ENCODE measurements at places on chromosomes 7 and 10.

- DNase-seq, result no peak
These were observed 249.7 kb downstream of the TNS3 start for GRCh38 chr7:47332213-47332612.

DNA sequence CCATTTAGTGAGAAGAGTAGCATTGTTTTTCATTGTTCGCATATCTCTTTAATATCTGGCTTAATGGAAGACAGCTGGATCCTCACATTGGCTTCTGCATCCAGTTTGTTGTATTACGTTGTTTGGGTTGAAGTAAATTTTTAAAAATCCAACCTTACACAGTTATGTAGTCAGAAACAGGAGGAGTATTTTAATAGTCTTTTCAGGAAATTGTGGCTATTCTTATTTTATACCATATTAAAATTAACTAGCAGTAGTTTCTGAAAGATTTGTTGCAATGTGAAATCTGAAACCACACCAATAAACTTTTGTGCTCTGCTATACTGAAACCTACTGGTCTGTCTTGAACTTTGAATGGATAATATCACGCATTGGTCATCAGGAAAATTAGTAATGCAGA is 27.9 kb downstream of the MYPN start:
- DNase-seq, result no peak

DNA sequence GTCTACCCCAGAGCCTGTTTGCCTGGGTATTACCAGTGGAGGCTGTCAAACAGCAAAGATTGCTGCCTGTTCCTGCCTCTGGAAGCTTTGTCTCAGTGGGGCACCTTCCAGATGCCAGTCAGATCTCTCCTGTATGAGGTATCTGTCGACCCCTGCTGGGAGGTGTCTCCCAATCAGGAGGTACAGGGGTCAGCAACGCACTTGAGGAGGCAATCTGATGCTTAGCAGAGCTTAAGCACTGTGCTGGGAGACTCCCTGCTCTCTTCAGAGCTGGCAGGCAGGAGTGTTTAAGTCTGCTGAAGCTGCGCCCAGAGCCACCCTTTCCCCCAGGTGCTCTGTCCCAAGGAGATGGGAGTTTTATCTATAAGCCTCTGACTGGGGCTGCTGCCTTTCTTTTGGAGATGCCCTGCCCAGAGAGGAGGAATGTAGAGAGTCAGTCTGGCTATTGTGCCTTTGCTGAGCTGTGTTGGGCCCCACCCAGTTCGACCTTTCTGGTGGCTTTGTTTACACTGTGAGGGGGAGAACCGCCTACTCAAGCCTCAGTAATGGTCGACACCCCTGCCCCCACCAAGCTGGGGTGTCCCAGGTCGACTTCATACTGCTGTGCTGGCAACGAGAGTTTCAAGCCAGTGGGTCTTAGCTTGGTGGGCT is 62.2 kb downstream of the PPP1R9A start:
- DNase-seq, result no peak

- DNase-seq, result no peak
These were observed 74.7 kb upstream of the PRR15 start for GRCh38 chr7:29488977-29489376.

GRCh38 chr10:90199513-90199912 is 498.1 kb downstream of the KIF20B start:
- no peak for DNase-seq

- no peak for DNase-seq
These were observed 1.5 kb downstream of the UNC5B start for GRCh38 chr10:71213761-71214440.

DNA sequence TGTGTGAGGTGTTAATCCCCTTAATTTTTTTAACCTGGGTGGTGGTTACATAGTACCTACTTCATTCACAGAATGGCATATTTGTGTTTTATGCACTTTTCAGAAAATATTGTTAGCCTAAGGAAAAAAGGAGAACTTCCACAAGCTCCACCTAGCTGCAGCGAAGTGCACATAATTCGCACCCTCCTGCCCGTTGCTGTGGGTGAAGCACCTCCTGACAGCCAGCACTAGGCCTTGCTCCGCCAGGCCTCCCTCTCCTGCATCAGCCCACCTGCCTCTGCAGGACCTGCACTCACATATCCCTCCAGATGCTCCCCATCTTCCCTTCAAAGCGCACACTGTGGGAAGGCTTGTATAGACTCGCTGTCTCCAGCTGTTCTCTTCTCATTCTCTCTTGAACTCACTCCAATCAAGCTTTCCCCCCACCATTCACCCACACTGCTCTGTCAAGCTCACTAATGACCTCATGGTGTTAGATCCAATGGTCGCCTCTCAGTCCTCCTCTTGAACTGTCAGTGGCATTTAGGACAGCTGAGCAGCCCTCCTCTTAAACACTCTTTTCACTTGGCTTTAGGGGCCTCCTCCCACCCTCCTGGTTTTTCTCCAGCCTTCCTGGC is 20.7 kb upstream of the GRID1 start:
- DNase-seq, result no peak

- no peak for DNase-seq
These were observed 7.0 kb downstream of the TAX1BP1 start for GRCh38 chr7:27746978-27747377.

DNA sequence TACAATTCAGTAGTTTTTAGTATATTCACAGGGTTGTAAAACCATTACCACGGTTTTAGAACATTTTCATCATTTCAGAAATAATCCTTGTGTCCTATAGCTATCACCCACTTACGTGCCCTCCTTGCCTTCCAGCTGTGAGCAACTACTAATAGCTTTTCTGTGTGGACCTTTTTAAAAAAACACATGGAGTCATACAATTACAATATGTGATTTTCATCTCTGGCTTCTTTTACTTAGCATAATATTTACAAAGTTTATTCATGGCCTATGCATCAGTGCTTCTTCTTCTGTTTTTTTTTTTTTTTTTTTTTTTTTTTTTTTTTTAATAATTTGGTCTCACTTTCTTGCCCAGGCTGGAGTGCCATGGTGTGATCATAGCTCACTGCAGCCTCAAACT is 76.1 kb downstream of the CDK14 start:
- no peak for DNase-seq

- no peak for DNase-seq
These were observed 2.0 kb downstream of the NOBOX start for GRCh38 chr7:144401490-144401889.

DNA sequence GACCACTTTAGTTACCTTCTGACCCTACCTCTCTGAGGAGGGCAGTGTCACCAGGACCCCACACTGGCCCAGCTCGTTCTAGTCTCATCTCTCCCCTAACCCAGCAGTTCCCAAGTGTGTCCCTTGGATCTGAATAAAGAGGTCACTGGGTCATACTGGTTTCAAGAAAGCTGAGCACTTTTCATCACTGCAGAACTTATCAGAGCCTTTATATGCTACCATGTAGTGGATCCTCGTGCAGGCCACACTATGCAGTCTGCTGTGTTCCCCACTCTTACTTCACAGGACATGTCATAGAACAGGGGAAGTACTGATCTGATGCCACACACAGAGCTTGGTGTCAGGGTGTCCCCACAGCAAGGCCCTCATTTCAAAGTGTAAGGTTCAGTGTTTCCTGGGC is 113.8 kb downstream of the GFRA1 start:
- DNase-seq, result no peak

- DNase-seq, result no peak
These were observed 1.6 kb downstream of the AIFM2 start for GRCh38 chr10:70130878-70131559.

- no peak for DNase-seq
These were observed 23.2 kb downstream of the WIPI2 start for GRCh38 chr7:5213286-5213645.

DNA sequence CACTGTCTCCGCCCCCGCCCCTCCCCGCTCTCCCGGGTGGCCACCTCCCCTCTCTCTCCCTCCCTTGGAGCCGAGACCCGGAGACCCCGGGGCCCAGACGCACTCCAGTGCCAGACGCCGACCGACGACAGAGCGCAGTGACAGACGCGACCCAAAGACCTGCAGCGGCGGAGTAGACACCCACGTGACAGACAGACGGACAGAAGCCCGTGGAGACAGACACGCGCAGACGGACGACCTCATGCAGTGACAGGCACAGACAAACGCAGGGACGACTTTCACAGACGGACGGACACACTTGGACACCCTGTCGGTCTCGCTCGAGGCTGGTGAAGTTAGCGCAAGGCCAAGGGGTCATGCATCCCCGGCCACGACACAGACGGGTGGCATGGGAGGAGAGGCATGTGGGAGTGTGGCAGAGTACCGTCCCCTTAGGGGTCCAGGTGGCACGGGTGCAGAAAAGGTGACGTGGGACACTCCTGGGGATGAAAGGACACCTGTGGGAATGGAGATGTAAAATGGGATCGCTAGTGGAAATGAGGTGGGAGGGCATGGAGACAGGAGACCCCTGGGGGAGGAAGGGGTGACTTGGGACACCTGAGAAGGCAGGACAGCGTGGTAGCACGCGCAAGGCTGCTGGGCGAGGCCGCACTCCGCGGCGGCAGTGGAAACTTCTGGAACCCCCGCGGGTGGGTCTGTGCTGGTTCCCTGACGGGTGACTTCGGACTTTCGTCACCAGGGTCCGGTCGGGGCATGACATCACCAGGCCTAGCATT is 456 bp upstream of the ACHE start:
- DNase-seq, result no peak

DNA sequence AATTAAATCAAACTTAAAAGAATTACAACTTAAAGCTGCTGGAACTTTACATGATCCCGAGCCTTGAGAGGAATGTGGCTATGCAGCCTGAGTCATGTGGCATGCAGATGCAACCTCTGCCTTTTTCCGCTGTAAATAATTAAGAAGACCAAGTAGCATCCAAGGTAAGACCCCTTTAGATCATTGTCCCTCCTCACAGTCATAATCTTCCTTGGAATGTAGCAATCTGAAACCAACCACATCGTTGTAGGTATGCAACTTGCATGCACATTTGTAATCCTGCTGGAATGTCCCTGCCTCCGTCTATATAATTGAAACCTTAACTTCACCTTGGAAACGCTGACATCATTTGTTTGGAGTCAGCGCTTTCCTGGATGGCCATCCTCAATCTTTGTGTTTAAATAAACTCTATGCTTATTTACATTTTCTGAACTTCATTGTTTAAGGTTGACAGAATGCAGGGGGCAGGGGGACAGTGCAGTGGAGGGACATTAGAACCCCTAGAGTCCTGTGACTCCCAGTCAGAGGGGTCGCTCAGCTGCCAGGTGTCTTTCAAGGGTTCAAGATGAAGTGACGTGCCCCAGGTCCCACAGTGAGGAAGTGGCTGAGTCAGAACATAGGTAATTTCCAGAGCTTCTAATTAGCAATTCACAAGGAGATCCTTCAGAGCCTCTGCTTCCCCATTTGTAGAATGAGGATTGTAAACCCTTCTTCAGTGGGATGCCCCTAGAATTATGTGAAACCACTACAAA is 110.7 kb downstream of the RALA start:
- peak; percentile 27 for DNase-seq

- no peak for DNase-seq
These were observed 124.6 kb downstream of the LRRTM3 start for GRCh38 chr10:67050415-67050814.

DNA sequence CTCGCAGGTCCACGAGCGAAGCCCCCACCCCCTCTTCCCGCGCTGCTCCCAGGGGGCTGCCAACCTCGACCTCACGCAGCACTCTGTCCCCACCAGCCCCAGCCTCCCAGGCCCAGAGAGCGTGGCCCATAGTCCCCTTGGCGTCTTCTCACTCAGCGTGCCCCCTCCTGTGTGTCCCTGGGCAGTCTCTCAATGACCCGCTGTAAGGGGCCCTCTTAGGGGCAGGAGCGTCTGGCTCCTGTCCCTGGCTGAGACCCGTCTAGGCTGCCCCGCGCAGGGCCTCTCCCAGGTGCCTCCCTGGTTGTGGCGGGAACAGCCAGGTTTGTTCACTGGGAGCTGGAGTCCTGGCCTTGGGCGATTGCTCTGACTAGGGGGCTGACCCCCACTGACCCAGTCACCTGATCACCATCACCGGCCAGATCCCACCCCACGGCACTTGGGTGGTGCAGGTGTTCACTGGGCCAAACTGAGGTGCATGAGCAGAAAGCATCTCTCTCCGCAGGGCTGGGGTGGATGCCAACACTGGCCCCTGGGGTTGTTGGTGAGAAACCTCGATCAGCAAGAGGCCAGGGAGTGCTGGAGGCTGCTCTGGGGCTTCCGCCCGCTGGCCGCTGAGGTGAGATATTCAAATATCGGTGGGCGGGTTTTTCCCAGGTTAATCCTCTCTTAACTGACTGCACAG is 12.6 kb upstream of the WDFY4 start:
- DNase-seq, result no peak

- DNase-seq, result peak; percentile 84
These were observed 176.1 kb upstream of the KLF6 start for GRCh38 chr10:3961082-3961481.

GRCh38 chr10:113538151-113538550 is 14.7 kb upstream of the HABP2 start:
- no peak for DNase-seq

GRCh38 chr10:77286531-77287508 is 350.8 kb downstream of the KCNMA1 start:
- no peak for DNase-seq

DNA sequence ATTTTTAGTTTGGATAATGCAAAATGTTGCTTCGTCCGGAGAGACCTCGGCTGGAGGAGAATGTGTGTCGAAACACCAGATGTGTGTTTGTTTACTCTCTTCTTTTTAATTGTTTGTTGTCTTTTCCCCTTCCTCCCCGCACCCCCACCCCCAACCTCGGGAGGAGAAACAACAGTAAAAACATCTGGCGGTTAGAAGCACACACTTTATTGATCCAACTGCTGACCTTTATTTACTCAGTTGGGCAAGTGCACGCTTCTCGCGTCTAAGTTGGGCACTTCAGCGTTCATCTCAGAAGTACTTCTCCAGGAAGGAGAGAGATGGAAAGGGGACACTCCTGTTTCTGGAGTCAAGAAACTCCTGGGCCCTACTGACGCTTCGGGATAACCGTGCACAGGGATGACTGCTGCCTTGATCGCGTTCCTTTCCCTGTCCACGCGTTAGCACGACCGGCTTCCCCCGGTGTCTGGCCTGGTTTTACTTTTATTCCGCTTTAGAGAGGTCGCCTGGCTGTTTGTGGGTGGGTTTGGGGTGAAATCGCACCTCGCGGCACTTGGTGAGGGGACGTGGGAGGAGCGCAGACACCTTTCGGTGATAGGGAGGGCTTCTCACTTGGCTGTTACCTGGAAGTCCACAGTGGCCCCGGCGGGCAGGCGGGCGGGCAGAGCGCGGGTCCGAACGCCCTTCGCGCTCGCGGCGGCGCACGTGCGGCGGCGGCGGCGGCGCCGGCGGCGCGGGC is 168.3 kb upstream of the PPP1R3A start:
- no peak for DNase-seq

DNA sequence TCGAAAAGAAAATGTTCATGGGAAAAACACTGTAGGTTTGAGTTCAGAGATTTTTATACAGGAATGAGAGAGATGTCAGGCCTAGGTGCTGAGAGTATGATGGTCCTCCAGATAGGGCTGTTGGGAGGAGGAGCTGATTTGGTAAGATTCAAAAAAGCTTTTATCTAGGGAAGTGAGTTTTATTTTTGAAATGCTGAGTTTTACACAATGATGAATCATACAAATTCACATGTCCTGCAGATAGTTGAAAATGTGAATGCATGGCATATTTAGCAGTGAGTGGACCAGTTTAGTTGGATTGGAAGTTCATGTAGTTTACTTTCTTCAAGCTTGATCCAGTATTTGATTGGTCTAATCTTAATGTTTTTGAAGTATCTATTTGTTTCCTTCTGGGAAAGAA is 154.8 kb downstream of the LRRC4 start:
- DNase-seq, result no peak
